ENCODE measurements at places on chromosomes 16 and 17.

- DNase-seq = no peak
These were observed 5.9 kb downstream of the CCL7 start for GRCh38 chr17:34275881-34276280.

DNA sequence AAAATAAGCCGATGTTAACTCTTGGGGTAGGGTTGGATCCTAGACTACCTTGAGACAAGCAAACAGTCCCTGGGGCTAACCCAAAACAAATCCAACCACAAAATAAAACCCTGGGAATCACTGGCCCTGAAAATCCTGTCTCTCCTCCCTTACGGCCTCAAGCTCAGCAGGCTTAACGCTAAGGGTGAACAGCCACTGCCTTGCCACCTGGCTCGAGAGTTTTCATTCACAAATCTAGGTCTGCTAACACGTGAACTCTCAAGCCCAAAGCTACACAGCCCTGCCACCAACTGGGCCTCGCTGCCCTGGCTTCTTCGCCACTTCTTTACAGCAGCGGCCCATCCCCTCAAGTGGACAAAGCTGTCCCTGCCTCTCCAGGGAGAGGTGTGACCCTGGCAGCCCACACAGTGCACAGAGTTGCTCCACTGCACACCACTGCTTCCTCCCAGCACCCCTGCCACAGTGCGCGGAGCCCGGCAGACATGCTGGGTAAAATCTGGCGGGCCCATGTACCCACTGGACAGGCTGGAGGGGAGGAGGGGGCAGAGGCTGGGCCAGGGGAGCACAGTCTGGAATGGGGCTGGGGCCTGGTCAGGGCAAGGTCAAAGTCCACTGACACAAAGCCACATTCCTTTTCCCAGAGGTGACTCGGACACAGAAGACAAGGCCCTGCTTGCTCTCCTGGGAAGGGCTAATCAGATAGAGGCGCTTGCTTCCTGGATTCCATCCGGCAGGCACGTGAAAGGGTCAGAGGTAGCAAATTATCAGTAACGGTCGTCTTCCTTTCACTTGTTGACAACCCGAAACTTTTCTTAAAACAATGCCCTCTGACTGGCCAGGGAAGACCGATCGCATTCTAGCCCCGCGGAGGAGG is 996 bp downstream of the PCYT2 start:
- DNase-seq = no peak

GRCh38 chr17:79830303-79830702 is 8.9 kb downstream of the CBX4 start:
- DNase-seq = no peak

GRCh38 chr16:82295290-82296201 is 125.5 kb upstream of the MPHOSPH6 start:
- no peak for DNase-seq

DNA sequence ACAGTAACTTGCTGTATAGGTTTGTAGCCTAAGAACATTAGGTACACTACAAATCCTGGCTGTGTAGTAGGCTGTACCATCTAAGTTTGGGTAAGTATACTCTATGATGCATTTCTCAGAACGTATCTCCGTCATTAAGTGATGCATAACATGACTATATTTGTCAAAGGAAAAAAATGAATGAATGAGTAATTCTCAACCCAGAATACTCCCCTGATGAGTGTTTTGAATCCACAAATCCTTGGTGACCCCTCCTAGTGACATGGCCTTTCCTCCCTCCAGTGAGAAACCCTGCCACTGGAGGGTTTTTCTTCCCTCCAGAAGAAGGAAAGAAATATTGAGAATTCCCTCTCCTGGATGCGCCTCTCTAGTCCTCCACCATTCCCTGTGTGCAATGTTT is 24.0 kb upstream of the SALL1 start:
- DNase-seq = no peak

GRCh38 chr17:8820311-8821010 is 21.3 kb upstream of the MFSD6L start:
- no peak for DNase-seq

- no peak for DNase-seq
These were observed 21.2 kb downstream of the USP36 start for GRCh38 chr17:78819402-78819801.

GRCh38 chr17:82236142-82236971 is 7.5 kb downstream of the SLC16A3 start:
- peak; percentile 56 for DNase-seq

DNA sequence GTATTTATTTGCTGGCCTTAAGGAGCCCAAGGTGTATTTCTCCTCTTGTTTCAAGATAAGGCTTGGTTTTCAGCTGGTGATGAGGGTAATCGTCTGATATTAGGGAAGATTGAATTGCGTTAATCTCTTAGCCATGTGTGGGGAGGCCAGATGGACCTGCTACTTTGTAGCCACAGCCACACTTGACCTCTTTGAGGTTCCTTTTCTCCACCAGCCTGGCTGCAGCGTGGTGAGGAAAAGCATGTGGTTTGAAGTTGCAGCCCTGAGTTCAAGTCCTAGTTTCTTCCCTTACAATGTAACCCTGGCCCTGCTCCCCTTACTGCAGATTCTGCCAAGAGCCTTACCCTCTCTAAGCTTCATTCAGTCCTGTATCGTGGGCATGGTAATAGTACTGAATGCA is 3.1 kb downstream of the MINK1 start:
- no peak for DNase-seq

DNA sequence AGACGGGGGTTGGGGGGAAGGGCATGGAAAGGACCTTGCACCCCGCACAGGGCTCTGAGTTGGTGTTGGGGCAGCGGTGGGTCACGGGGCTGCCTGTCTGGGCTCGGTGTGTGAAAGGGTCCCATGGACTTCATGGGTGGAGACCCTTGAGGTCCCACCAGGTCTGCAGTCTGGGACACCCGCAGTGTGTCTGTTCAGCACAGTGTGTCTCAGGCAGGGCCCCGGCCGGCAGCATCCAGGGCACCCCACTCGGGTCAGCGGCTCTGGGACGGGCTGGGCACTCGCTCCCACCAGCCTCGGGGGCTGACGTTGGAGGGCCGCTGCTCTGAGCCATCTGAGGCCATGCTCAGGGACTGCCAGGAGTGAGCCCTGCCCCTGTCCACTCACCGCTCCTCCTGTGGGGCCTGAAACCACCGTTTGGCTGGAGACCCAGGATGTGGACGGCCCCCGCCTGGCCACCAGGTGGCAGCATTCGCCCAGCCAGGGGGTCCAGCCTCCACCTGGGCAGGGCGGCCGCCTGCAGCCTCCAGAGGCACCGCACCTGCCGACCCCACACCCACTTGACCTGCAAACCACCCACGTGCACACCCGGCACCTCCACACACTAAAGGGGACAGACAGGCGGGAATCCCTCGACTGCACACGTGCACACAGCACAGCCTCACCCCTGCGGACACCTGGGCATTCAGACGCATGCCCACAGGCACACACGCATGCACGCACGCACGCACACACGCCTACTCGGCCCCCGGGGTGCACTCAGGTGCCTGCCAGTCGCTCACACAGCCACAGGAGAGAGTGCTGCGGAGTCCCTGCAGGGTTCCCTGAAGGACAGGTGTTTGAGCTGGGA is 10.1 kb upstream of the ZFPM1 start:
- DNase-seq = peak; percentile 68

DNA sequence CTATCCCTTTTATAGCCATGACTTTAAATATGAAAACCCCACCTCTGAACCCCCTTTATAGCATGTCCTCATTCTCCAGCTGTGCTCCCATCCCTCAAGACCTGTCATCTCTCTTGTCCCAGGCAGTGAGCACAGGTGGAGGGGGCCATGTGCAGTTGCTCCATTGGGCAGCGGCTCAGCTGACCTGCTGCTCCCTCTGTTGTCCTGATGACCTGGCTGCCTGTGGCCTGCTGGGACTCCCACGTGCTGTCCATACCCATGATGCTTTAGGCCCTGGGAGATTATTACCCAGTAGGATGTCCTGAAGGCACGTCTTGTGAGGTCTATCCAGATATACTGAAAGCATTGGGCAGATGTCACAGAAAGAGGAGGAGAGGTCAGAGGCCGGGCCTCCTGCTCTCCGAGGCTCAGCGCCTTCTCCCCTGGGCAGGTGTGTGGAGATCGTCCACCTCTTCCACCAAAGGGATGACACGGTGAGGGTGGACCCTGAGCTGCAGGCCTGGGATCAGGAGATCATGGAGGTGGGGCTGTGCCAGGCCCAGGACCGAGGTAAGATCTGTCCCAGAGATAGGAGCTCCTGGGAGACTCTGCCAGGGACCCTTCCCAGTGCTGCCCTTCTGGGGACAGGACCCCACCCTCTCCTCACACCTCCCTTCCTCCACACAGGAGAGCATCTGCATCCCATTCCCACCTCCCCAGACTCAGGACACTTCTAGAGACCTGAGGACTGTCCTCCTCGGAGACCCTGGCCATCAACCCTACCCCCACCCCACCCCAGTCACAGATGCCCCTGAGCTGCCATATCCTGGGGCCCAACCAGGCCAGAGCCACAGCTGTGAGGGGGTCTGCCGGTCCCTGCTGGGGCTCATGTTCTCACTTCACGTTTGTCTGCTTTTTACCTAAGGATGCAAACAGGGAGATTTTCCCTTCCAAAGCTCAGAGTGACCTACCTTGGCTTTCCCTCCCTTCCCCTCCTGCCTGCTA is 58.0 kb downstream of the GOSR1 start:
- no peak for DNase-seq

DNA sequence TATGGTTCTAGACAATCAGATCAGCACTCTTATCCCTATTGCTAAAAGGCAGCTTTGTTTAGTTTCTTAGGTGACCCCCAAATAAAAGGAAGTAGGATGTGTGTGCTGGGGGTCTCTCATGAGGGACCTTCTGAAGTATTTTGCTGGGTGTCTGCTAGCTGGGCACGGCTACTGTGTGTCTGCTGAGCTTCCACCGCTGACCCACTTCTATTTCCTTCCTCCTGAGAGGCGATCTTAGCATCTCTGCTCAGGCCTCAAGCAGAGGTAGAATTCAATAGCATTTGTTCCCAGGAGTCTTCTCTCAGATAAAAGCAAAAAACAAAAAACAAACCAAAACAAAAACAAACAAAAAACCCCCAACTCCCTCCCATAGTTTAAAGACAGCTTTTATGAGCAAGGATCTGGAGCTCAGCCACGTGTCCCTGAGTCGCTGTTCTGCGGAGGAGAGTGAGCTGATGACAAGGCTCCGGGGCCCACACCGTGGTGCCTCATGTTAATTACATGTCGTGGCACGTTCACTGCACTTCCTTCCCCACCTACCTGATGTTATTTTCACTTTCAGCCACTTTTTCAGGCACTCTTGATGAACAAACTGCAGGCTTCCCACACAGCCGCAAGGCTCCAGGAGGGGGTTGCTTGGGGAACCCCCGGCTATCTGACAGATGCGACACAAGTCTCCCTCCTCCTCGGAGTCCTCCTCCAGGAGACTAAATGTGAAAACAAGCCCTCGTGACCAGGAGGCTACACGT is 83.5 kb downstream of the MARCHF10 start:
- DNase-seq = peak; percentile 68

DNA sequence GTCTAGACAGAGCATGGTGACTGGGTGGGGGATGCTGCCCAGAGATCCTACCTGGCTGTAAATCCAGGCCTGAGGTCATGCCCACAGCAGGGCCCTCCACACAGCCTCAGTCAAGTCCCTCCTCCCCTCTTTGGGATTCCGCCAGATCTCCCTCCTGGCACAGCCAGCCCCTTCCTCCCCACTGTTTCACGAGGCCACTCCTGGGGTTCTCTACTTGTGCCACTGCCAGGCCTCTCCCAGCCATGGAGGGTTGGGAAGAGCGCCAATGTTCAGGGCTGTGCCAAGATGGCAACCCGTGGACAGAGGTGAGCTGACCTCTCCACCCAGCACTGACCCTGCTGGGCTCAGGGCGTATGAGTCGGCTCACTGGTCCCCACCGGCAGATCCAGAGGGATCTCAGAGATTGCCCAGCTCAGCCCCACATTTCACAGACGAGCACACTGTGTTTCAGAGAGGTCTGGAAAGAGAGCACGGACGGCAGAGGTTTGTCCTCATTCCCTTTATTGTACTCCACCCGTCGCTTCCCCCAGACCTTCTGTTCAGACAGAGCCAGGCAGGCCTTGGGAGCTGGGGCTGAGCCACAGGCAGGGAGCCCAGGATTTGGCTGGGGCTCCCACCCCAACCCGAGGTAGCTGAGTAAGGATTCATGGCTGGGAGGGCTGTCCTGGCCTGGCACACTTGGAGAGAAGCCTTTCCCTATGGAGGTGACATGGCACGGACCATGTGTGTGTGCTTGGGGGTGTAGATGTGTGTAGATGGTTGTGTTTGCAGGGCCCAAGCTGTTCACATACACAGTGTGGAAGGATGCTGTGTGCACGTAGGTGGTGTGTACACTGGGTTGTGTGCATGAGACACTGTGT is 3.5 kb upstream of the CAMKK1 start:
- no peak for DNase-seq

DNA sequence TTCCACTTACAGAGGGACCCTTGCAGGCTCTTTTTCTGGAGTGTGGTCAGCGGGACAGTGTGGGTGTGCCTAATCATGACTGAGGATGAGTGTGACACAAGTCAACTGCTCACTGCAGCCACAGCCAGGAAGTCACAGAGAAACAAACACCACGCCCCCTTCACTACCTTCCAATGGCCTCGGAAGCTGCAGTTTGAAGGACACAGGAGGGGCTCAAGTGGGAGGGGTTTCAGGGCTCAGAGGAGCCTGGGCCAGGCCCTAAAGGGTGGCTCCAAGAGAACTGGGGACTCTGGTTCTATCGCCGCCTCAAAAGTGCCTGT is 116.2 kb upstream of the SDK2 start:
- DNase-seq = no peak

DNA sequence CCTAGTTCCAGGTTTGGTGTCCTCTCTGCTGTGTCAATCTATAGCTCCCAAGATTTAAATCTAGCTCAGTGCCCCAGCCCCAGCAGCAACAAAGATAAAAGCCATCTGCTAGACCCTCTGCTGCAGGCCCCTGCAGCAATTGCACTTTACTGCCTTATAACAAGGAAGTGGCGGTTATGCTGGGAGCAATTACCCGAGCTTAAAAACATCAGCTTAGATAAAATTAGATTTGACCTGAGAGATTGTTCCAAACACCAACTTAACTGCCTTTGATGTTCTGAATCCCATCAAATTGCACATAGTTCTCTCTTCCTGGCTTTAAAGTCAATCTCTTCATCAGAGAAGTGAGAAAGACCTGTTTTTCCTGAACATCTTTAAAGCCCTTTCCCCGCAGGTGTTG is 62.4 kb upstream of the SHISA6 start:
- DNase-seq = no peak

GRCh38 chr17:29663155-29663554 is 40.4 kb upstream of the CORO6 start:
- no peak for DNase-seq

DNA sequence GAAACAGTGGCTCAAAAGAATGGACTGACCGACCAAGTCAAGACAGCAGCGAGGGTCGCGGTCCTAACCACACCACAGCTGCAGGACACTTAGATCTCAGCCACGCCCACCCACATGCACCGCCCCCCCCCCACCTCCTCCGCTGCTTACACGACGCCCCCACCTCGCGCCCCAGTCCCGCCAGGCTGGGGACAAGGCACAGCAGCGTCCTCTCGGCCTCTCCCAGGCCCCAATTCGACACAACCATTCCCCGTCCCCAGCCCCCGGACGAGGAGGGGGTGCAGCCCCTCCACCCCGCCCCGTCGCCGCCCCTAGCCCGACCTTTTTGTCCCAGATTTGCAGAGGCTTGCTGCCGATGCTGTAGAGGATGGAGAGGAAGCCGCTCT is 477 bp downstream of the CFAP20 start:
- DNase-seq = no peak

Data from activated CD4-positive, alpha-beta T cell treated with anti-CD3 and anti-CD28 coated beads for 24 hours (primary cell).